ENCODE measurements at places on chromosomes 2 and 18.

- DNase-seq = no peak
Measured at GRCh38 chr2:190701586-190701985, 52.7 kb downstream of the NAB1 start.

DNA sequence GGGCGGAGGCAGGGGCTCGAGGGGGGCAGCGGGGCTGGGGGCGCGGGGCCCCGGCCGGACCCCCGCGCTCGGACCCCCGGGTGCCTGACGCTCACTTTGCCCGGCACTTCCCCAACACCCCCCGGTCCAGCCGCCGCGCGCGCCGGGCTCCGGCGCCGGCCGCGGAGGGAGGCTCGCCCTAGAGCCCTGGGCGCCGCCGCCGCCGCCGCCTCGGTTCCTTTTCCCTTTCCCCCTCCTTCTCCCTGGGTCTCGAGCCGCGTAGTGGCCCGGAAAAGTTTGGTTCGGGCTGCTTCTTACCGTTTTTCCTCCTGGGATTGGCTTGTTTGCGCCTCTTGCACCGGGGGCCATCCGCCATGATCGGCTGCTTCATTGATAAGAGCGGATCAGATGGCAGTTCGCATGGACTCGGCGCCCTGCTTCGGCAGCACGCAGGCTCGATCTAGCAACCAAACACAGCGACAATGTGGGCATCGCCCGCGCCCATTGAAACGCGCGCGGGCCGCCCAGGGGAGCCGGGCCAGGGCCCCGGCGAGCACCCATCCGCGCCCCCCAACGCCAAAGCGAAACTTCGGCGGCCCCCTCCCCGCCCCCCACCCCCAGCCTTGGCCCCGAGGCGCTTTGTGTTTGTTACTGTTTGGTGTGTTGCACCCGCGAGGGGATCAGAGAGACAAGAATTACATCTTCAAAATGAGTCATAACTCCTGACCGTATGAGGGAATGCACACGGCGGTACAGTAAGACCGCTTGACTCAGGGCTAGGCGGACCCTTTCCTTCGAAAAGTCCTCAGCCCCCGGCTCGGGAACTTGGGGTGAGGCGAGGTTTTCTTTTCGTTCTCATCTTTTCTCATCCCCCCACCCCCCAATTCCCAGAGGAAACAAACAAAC is 2.7 kb downstream of the ZEB2 start:
- DNase-seq = peak; percentile 92

DNA sequence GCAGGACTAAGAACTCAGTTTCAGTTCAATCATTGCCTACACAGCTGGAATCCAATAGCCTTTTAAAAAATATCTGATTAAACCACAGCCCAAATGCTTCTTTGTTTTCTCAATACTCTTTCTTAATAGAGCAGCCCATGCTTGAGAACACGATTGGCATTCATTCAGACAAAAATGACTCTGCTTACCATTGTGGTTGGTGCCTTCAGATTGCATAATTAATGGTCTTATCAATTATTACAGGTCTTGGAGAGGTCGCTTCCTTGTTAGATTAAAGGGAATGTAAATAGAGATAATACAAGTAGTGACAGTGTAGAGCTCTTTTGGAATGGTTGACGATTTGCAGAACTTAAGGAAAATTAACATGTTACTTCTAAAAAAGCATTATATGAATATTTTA is 107.2 kb downstream of the RNF152 start:
- DNase-seq = peak; percentile 94

- no peak for DNase-seq
Measured at GRCh38 chr18:62999921-63000320, 284.6 kb downstream of the PHLPP1 start.

GRCh38 chr2:5175231-5175630 is 517.0 kb upstream of the SOX11 start:
- no peak for DNase-seq

DNA sequence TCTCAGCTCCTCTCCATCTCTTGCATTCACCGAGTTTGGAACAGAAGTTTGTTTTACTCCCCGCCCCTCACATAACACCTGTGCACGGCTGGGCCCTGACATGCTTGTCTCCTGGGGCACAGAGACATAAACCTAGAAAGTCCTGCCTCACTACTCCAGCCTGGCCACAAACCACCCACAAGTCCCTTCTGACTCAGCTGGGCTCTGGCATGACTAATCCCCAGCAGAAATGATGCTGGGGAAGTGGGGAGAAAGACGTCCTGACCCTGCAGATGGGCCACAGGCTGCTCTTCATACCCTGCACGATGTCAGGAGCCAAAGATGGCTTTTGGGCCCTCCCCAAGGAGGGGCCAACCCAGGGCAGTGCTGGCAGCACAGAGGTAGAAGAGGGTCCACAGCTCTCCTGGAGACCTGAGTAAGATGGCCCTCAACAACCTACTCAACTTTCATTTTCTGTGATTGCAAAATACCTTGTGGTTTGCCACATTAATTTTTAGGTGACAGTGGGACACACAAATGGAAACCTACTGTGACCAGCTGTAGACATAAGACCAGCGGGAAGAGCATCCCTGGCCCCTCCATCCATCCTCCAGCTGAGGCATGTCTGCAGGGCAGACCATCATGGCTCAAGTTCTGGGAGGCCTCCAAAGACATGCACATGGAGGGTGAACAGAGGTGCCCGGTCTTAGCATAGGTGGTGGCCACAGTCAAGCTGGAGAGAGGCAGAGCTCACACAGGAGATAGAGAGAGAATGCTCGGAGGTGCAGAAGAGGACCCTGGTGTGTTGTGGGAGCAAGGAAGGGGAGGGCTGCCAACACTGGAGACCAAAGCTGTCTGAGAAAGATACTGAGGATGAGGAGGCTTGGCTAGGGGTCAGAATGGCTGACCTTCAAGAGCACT is 40.0 kb downstream of the DNMT3A start:
- no peak for DNase-seq

DNA sequence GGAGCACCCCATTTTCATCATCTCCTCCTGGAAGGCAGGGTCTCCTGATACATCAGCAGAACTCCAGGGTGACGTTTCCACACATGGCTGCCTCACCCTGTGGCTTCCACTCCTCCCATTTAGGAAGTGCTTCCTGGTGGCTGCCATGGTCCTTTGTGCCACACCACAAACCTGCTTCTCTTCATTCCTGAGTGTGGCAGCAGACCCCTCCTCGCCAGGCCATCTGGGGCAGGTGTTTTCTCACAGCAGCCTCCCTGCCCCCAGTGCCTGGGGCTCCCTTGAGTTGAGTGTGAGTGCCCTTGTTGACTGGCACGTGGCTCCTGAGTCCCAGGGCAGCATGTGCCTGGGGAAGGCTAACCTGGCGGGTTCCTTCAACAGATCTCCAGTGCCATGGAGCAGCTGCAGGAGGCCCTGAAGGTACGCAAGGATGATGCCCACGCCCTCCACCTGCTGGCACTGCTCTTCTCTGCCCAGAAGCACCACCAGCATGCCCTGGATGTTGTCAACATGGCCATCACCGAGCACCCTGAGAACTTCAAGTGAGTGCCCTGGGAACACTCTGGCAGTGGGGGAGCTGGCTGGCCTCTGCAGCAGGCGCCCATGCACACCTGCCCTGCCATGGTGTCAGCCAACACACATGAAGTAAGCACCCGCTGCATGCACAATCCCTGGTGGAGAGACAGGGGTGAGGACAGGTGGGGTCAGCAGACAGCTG is 113.4 kb upstream of the MCFD2 start:
- no peak for DNase-seq

- no peak for DNase-seq
Measured at GRCh38 chr2:222499226-222499625, 74.9 kb downstream of the SGPP2 start.

- DNase-seq = no peak
Measured at GRCh38 chr2:15170070-15170775, 390.9 kb downstream of the NBAS start.

DNA sequence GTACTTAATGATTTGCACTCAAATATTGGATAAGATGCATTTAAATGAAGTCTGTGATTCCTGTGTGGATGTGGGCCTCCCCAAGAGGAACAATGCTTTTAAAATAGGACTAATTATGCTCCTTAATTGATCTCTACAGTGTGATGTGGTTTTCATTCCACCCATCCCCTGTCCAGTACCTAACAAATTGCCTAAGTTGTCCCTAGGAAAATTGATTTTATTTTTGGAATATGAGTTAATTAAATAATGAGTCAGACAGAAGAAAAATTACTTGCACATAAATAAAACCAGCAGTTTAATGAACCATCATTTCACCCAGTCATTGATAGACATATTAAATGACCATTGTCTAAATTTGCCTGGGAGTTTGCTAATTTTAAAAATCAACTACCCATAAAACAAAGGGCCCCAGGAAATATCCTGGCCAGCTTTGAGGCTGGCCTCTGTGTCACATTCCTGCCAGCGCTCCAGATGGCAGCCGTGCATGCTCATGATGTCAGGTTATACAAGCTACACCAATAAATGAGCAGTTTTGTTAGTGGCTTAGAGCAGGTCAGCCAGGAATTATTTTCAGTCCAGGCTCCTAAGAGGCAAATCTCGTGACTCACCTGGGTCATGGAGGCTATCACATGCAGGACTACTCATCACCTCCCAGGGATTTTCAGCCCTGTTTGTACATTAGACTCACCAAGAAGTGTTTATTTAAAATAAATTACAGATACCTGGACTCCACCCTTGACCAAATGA is 31.9 kb downstream of the ABHD3 start:
- no peak for DNase-seq

DNA sequence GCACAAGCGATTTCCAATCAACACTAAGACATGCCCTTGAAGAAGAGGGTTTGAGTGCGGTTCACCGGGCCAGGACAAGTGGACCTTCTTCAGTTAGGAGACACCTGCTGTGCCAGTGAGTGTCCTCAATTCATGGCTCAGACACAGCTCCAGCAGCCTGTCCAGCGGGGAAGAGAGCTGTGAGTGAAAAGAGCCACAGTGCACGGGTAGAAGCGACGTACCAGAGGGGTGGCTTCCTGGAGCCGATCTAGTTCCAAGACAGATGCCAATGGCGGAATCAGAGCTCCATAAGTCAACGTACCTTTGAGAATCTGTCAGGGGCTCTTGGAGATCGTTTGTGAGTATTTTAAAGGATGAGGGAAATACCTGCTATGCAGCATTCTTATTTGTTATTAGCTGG is 119.9 kb upstream of the SALL3 start:
- DNase-seq = no peak

DNA sequence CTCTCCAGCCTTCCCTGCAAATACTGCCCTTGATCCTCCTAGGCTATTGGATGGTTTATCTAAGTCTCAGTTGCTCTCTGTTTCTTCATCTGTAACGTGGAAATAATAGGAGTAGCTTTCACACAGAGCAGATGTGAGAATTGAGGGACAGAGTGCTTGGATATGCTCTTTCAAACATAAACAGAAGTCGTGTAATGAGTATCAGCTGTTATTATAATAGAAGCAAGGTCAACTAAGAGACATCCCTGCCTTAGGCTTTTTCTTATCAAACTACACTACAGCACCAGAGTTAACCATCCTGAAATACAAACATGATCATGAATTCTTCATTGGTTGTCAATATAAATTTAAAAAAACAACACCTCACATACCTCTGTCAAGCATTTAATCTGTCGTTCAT is 138.2 kb downstream of the DOK6 start:
- DNase-seq = no peak

DNA sequence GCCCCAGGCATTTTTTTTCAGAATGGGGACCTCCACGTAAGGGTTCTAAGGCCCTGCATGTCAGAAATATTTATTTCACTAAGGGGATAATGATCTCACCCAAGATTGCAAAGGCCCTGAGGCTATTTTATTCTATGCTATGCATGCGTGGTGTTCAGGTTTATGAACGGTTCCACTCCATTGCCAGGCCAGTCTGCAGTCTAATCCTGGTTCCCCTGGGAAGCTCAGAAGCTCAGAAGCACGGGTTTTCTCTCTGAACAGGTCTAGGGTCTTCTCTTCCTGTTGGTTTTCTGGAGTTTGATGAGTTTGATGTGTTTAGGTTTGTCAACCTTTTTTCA is 256.4 kb upstream of the PXDN start:
- DNase-seq = no peak

DNA sequence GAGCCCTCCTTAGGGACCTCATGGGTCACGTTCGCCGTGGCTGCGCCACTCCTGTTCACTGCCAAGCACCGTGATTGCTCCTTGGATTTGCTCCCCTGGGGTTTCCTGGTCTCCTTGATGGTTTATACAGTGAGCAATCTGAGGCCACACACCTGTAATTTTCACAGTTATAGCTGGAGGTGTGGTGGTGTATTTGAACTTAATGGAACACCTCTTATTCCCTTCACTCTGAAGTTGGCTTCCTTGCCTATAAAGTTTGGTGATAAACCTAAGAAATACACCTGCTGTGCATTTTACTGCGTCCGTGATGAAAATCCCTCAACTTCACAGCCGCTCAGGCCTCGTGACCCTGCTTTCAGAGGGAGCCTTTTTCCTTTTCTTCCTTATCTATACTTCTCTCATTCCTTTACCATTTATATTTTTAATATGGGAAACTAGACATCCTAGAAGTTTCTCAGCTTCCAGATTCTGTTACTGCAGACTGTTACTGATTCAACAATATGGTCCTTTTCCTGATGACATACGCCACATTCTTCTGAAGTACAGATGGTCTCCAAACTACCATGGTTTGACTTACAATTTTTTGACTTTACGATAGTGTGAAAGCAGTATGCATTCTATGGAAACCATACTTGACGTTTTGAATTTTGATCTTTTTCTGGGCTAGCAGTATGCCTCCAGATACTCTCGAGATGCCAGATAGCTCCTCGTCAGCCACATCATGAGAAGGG is 8.6 kb downstream of the ATG4B start:
- DNase-seq = no peak

GRCh38 chr2:231260442-231261208 is 62.2 kb downstream of the ARMC9 start:
- no peak for DNase-seq

GRCh38 chr2:142347751-142348150 is 216.9 kb upstream of the LRP1B start:
- no peak for DNase-seq

- DNase-seq = peak; percentile 2
Measured at GRCh38 chr2:64023485-64024258, 4.4 kb upstream of the VPS54 start.

DNA sequence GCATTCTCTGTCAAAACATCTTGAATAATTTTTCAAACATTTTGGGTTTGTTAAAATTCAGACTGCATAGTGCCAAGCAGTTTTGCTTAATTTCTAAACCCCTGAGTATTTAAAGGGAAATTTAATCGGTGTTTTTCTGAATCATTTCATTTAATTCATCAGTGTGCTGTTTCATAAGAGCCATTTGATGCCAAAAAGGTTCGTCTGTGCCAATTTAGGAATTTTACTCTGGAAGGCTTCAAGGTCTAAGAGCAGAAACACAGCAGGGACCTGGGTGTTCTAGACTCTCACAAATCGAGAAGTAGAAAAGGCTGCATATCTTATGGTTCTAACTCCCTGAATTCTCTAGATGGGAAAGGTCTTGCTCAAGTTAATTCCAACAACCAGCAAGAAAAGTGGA is 311.9 kb upstream of the NT5C1B start:
- no peak for DNase-seq

DNA sequence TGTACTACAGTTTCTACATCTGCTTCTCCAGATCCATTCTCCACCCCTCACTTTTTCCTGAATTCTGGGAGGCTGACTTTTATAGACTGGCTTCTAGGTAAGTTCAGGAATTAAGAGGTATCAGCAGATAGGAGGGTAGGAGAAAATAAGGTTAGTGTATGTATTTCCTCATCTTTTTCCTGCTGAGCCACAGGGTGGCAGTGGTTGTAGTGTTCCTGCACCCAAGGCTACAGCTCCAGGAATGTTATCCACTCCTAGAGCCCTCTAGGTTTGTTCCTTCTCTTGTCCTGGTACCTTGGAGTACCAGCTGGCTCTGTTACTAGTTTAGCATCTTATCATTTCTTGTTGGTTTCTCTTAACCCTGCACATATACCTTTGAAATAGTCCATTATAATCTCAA is 40.7 kb upstream of the C2orf66 start:
- DNase-seq = no peak

- DNase-seq = no peak
Measured at GRCh38 chr2:190637281-190637734, 11.6 kb upstream of the NAB1 start.
